ENCODE measurements at places on chromosomes 6 and 20. TPM values are rescaled to one million over a fixed set of nuclear protein-coding genes. Genes with fewer than 3 reads are reported as not detected.

ZNF165 gene
- 0.49 TPM for total RNA-seq

LTB gene
- not detected for total RNA-seq

LAMA2 gene
- total RNA-seq = 11.8 TPM

LBP gene
- total RNA-seq = not detected

CRYBG1 gene
- total RNA-seq = 0.49 TPM

PNLDC1 gene
- not detected for total RNA-seq

VSX1 gene
- under 0.01 TPM for total RNA-seq

HLA-C gene
- 3.2 TPM for total RNA-seq

MYLK2 gene
- total RNA-seq = 1.2 TPM

BCAS1 gene
- 3.9 TPM for total RNA-seq

SS18L1 gene
- 64.7 TPM for total RNA-seq

AVP gene
- not detected for total RNA-seq

TMEM14B gene
- total RNA-seq = 41.6 TPM

Measured in temporal lobe (tissue), 4 donors.